ENCODE measurements at places on chromosomes 3 and 15.

DNA sequence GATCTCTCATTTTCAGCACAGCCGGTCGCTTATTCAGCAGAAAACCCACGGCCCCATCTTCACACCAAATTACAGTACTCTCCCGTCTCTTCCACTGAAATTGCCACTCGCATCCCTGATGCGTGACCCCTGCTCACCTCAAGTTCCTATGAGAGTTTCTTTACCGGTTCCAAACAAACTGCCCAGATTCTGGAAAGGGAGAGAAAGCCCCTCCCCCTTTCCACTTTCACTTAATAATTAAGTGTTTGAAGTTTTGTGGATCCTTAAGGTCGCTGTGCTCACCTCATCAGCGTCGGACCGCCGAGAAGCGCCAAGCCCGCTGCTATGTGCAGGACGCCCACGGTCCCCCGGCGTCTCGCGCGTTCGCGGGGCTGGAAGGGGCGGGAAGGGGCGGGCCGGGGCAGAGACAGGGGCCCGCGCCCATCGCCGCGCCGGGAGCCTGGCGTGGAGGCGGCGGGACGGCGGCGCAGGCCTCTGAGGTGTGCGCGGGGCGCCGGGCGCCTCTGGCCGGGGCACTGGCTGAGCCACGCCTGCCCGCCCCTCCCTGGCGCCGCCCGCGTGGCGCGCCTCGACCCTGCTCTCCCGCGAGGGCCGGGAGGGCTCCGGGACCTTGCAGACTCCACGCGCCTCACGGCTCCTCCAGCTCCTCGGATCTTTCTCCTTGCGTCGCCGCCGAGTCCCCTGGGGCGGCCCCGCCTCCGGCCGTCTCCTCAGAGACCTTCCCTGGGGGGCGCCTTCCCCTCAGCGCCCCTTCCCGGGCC lies at the start of gene GPR156:
GPR156 (minus strand) TSS at position 476 of the 761 bp plus-strand sequence. CDS start 41,124 bp downstream, outside the sequence.
- peak; percentile 25 for DNase-seq

- DNase-seq = peak; percentile 34
These were observed 806 bp downstream of the KLHL25 start for GRCh38 chr15:85793641-85794597.

DNA sequence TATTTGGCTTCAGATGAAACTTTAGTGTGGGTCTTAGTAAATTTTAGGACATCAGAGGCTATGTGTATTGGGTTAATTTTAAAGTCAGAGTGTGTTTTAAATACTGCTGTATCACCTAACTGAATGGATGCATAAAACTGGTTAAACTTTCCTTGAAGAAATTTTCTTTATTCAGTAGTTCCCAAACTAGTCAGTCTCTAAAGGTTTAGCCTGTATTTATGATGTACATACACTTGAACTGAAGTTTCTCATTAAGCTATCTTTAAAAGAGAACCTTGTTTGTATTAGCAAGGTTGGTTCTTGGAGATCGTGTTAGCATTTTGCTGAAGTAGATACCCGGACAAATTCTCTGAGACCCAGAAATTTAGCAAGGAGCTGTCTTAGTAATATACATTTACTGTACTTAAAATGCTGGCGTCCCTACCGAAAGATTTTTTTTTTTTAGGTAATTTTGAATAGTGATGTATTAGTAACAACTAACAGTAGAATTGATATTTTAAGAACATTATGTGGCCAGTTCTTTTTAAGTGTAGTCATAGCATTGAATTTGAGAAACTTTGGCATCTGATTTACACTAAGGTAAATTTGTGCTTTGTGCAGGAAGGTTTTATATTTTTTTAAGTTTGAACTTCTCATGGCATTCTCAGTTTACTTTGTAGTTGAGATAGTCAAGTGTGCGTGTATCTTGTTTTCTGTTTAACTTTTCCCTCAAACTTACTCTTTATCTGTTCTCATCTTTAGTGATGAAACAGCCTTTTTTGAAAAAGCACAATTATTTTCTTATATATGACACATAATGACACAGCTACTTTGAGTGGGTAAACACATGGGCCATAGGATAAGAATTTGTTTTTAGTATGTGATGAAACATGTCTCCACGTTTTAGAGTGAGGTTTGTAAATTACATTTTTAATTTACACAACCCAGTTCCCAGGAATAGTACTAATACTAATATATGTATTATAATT lies 2.9 kb downstream of the DIPK2A start:
- DNase-seq = no peak

- DNase-seq = no peak
These were observed 402.4 kb upstream of the PDZRN3 start for GRCh38 chr3:74027121-74027520.

- DNase-seq = no peak
These were observed 150.0 kb downstream of the OCA2 start for GRCh38 chr15:27949089-27949488.

- peak; percentile 64 for DNase-seq
These were observed 6.2 kb upstream of the TLR9 start for GRCh38 chr3:52231502-52232278.

GRCh38 chr3:89276116-89276515 lies 168.7 kb downstream of the EPHA3 start:
- DNase-seq = no peak

DNA sequence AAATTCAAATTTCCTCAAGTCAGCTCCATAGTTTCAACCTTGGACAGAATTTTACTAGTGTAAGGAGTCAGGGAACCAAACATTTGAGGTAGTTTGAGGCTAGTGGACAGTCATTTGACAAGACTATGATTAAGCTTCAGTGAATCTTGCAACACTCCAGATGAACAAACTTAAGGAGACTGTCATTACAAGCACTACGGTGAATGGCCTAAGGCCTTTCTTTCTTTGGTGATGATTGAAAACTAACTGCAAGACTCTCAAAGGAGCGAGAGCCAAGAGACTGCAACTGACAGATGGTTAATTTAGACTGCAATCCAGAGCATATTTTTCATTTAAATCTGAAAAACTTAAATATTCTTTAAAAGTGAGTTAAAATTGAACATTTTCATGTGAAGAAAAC lies 272.3 kb upstream of the NECTIN3 start:
- DNase-seq = no peak

DNA sequence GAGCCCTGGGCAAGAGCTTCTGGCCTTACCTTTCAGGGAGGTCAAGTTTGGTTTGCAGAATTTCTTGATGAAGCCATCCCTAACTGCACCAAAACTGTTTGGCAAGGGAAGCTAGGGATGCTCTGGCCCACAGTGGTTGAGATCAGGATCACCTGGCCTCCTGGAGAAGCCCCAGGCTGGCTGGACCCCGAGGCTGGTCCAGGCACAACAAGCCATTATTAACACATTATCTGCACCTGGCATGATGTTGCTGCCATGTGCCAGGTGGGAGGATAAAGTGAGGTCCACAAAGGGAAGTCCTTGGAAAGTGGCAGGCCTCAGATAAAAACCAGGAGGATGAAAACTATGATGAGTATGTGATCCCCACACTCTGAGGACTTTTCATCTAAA lies 35.9 kb upstream of the DUSP7 start:
- no peak for DNase-seq

GRCh38 chr15:77173487-77173886 lies 102.6 kb upstream of the TSPAN3 start:
- no peak for DNase-seq

- DNase-seq = no peak
These were observed 72.2 kb upstream of the CCNL1 start for GRCh38 chr3:157232141-157232540.

DNA sequence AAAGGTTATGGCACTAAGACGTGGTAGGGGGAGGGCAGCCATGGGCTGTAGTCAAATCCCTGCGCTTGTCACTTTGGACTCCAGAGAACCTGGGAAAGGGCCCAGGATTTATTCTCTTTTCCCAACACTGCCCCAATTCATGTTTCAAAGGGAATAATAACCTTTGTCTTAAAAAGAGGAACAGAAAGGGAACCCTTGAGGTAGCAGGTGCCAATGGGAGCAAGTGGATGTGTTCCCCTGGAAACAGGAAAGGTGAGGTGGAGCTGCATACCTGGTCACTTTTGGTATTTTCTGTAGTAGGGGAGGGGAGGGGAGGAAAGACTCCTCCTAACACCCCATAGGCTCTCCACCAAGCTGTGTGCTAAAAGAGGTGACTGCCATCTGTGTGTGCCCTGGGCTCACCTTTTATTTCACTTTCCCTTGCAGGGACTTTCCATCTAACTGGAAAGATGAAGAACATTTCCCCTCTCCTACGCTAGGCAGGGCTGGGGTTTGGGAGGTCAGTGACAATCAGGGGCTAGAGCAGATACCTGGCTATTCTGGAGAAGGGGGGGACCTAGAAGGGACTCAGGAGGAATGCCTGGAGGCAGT lies 6.1 kb upstream of the CHST14 start:
- no peak for DNase-seq

DNA sequence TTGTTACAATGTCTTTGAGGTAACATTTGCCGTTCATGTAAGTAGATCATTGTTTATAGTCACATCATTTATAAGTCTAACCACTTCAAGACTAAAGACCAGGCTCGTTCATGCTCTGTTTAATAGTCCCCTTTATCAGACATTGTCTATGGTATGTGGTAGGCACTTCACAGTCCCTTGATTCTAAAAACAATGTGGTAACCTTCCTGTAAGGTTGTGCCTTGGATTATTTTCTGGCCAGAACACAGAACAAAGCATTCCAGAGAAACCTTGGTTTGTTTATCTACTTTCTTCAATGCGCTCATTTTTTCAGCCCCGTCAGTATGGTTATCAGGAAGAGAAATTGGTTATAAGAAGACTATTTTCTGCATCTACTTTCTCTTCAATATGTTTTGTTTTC lies 16.3 kb upstream of the ST3GAL6 start:
- no peak for DNase-seq
